Inflammatory macrophage (primary cell): ENCODE measurements at places on chromosomes 12 and 14.

DNA sequence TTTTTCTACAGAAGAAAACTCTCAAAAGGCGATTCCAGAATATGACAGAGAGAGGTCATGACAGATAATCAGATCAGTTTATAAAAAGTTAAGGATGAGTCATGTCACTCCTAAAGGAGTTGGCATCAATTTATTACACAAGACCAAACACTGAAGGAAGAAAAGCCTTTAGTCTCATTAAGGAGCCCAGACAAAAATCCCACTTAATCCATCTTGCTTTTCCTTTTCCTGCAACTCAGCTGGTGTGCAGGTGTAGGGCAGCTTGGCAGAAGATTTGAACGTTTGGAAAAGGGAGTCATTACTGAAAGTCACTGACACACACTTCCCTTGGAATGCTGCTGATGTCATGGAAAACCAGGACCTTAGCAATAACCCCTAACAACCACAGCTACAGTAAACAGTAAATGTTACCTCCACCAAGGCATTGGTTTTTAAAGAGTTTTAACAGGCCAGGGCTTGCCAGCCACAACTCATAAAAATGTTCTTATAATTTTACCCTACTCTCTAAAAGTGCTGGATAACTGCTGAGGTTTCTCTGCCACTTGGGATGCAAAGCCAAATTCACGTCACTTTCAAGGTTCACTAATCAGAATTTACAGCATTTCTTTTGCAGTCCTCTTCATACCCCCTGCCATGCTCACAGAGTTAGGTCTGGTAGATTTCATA, 320.6 kb downstream of the RAD51B start:
- DNase-seq = no peak

GRCh38 chr12:57464569-57464968, 5.0 kb downstream of the GLI1 start:
- no peak for DNase-seq

DNA sequence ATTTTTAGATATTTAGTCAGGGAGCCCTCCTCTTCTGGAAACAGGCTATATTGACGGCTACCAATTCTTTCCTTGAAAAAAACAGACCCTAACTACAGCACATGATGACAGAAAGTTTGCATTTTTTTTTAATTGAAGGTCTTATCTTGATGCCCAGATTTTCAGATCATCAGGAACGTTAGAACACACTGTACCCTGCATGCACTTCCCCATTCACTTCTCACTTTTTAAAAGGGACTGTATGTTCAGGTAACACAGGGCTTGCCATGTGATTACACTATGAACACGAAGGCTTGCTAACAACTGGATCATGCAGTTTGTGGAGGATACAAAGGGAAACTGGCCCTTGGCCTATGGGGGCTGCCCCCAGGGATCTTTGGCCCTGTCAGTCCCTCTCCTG, 92.6 kb downstream of the RPS29 start:
- no peak for DNase-seq

- DNase-seq = no peak
Observed at GRCh38 chr14:30528119-30528518, 30.8 kb upstream of the G2E3 start.

GRCh38 chr14:76941946-76942805, 86.3 kb downstream of the IRF2BPL start:
- peak; percentile 20 for DNase-seq

DNA sequence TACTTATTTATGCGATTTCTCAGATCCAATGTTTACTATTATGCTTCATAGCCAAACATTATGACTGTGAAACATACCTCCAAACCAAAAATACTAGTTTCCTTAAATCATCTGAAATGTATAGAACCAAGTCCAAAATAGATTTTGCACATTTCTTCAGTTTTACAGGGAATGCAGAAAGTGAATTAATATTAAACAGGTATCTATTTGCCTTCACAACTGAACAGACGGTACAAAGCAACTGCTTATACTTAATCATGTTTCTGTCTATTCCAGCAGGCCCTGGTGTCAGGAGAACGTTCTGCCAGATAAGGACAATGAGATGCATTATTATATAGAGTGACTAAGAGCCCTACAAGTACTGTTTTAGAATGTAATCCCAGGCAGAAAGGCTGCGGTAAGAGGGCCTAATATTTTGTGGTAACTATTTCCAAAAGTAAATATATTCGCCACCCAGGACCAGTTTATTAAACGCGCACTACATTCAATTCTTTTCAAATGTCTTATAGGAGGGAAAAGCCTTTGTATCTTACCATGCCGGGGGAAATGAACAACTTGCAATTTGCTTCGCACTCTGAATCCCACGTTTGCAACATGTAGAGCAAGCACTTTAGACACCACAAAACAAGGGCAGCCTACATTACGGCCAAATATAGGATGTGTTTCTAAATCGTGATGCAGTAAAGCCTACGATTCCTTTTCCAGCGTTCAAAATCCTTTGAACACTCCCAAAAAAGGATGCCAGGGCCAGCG, 1.5 kb downstream of the CORO1C start:
- no peak for DNase-seq

- no peak for DNase-seq
Observed at GRCh38 chr14:80260645-80261044, 49.3 kb upstream of the DIO2 start.

- peak; percentile 90 for DNase-seq
Observed at GRCh38 chr14:75063491-75064204, at the start of gene ACYP1. TSS of gene ACYP1 (minus strand) at chr14:75064024. CDS start at chr14:75063553, 471 bp downstream.

DNA sequence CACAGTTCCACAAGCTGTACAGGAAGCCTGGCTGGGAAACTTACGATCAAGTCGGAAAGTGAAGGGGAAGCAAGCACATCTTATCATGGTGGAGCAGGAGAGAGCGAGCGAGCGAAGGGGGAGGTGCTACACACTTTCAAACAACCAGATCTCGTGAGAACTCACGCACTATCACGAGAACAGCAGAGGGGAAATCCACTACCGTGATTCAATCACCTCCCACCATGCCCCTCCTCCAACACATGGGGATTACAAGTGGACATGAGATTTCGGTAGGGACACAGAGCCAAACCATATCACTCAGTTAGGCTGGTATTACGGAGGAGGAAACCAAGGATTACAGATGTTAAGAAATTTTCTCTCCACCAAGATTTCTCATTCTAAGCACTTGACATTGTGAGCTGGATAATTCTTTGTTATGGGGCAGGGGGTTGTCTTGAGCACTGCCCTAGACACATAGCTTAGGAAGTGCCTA, 262.0 kb upstream of the G2E3 start:
- DNase-seq = no peak

GRCh38 chr14:89407856-89408255, 9.2 kb downstream of the FOXN3 start:
- no peak for DNase-seq

- DNase-seq = peak; percentile 61
Observed at GRCh38 chr12:46661110-46661845, 164.5 kb downstream of the SLC38A4 start.

GRCh38 chr12:12178559-12178958, 88.3 kb downstream of the LRP6 start:
- DNase-seq = no peak

- peak; percentile 75 for DNase-seq
Observed at GRCh38 chr12:89451841-89452251, 72.8 kb downstream of the GALNT4 start.

- no peak for DNase-seq
Observed at GRCh38 chr14:38252066-38252710, 3.7 kb downstream of the CLEC14A start.

DNA sequence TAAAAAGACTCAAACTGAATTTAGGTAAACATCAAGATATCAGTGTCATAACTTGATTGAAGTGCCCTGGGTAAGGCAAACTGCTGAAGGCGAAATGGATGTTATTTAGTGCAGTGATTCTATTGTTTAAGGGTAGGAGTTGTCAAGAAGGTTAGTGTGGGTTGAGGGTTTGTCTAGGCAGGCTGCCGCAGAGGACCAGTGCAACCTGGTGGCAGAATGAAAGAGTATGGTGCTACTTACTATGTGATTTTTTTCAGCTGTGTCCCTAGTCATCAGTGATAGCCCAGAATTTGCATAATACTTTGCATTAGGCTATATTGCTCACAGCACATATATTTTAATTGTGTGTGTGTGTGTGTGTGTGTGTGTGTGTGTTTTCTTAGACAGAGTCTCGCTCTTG, 1127.0 kb downstream of the GALC start:
- no peak for DNase-seq

GRCh38 chr12:6294156-6295093, 16.1 kb upstream of the PLEKHG6 start:
- DNase-seq = peak; percentile 32

DNA sequence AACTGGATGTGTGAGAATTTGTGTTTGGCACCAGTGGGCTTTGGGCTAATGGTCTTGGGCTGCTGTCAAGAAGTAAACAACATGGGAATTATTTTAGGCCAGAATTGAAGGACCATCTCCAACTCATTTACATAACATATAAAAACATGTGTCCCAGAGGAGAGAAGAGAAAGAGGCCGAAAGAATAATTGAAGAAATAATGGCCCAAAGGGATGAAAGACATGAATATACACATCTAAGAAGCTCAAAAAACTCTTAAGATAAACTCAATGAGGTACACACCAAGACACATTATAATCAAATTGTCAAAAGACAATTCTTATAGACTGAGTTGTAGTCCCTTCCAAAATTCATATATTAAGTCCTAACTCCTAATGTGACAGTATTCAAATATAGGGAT, 56.1 kb upstream of the SCAF11 start:
- no peak for DNase-seq

DNA sequence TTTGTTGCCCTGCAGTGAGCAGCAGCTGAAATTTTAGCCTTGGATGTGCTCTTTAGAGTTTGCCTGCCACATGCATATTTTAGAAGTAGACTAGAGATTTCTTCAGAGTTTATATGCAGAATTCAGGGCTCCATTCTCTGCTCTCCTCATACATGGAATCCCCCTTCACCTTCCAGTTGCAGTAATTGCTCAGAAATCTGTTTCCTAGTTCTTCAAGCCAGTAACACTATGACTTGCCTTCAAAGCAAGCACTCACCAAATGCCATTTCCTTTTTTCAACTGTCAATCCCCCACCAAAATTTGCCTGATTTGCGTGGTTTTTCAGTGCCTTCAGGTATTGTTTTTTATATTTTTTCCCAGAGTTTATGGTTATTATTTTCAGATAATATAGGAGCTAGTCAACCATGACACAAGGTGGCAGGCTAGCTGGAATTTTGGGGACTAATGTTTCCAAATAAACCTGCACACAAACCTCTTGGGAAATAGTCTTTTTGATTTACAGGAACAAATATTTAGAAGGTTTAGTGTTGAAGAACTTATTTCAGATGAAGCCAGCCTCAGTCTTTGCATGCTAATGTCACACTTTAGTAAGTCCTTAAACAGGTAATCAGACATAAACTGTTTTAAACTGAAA, 79.2 kb downstream of the ASCL1 start:
- DNase-seq = no peak

DNA sequence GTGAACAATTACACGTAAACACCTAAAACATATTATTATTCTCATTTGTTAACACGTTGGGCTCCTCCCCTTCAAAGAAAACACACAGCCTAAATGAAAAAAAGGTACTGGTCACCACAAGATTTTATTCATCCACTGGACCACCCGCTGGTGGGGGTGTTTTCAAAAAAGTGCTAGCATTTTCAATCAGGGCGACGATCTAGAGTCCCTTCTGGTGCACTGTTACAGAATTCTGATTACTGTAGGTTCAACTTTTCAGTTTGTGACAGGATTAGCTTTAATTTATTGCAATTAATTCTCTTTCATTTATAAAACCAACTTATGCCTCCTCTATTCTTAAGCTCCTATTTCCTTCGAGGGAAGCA, 443 bp downstream of the MAGOHB start:
- peak; percentile 7 for DNase-seq

GRCh38 chr12:50627491-50627890, 122.7 kb downstream of the DIP2B start:
- DNase-seq = no peak

- DNase-seq = no peak
Observed at GRCh38 chr14:76307786-76308780, 67.9 kb upstream of the ESRRB start.

DNA sequence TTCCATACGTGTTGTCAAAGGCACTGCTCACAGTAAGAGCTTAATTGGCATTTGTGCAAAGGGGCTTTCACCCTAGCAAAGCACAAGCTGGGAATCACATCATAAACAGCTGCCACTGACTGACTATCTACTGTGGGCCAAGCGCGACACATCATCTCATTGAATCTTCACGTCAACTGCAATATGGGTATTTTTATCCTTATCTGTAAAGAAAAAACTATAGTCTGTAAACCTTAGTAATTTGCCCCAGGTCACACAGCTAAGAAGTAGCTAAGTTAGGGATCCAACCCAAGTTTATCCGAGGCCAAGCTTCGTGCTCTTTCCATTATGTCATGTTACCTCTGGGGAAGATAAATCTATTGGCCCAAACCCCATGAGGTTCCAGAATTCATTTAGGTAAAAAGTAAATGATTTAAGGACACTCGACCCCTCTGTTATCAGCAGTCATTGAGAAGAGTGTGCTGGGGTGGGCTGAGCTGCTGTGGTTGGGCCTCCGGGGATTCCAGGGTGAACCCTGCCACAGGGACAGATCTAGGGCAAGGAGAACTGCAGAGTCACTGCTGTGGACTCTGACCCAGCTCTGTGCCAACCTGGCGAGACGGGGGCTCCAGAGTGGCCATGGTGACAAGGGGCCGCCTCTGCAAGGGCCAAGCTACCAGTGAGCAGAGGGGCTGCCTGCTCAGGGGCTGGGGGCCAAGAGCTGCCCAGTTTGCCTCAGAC, 27.6 kb downstream of the NCKAP5L start:
- no peak for DNase-seq

- DNase-seq = no peak
Observed at GRCh38 chr14:90627478-90627877, 188.8 kb downstream of the TTC7B start.

DNA sequence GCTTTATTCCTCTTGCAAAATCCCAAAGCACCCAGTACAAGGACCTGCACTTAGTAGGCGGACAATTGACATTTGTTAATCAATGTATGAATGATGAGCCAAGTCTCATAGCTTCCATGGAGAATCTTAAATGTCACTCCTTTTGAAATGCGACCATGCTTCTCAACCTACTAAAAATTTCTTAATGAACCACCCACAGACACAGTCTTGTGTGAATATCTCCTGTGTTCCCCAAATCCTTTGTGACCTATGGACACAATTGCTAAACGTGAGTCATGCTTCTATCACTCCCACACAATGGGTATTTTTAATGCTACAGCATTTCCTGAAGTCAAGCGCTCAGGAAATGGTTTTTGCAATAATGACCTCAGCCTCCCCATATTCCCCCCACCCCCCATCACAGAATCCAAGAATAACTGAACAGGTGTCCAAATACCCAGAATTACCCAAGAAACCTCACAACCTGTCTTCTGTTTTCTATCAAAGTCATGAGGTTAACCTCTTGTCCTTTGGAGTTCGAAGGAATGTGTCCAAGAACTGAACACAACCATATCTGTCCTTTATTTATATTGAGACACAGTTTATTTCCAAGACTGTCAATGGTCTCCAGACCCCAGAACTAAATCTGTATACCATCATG, 163.6 kb upstream of the PLEKHG7 start:
- peak; percentile 96 for DNase-seq

GRCh38 chr14:88225721-88226120, 97.3 kb downstream of the KCNK10 start:
- DNase-seq = no peak

GRCh38 chr12:65859519-65859918, 35.2 kb downstream of the HMGA2 start:
- no peak for DNase-seq
